ENCODE measurements at places on chromosomes 2 and 18.

- DNase-seq, result no peak
These were observed 4.7 kb downstream of the SERTAD2 start for GRCh38 chr2:64649013-64649484.

- DNase-seq, result no peak
These were observed 3.2 kb downstream of the FARSB start for GRCh38 chr2:222652491-222653255.

DNA sequence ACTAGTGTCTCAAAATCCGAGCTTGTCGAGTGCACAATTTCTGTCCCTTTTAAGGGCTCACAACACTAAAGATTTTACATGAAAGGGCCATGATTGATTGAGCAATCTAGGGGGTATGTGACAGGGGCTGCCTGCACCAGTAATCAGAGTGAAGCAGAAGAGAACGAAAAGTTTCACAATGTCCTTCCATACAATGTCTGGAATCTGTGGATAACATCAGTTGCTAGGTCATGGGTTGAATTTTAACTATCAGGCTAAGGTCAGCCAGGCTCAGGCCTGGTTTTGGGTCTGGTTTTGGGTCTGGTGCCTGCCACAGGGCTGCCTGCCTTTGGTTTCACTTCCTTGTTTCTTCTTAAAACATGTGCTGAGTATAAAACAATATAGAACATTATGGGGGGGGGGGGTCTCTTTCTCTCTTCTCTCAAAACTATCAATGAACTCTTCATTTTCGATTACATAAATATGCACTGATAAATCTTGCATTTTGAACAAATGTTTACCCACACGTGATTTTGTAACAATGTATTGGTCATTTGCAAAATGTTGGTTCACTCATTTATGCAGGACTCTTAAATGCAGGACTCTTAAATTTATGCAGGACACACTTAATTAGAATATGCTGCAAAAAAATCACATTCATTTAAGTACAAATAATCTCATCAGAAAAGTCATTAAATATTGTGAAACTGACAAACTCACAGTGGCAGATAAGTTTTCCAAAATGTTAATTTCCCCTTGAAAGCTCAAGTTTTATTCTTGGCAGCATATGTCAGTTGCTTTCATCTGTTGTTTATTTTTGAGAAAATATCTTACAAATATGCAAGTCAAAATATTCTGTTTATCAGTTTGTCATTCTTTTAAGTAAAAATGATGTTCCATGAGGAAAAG lies 290.5 kb upstream of the KYNU start:
- no peak for DNase-seq

- DNase-seq, result no peak
These were observed 30.9 kb downstream of the FHOD3 start for GRCh38 chr18:36328385-36328858.

GRCh38 chr18:46622999-46623398 lies 34.0 kb downstream of the LOXHD1 start:
- peak; percentile 24 for DNase-seq

Data from NCI-H1092 treated with DMSO at 0.1 percent for 48 hours (cell line).